ENCODE measurements at places on chromosomes 3 and 15.

DNA sequence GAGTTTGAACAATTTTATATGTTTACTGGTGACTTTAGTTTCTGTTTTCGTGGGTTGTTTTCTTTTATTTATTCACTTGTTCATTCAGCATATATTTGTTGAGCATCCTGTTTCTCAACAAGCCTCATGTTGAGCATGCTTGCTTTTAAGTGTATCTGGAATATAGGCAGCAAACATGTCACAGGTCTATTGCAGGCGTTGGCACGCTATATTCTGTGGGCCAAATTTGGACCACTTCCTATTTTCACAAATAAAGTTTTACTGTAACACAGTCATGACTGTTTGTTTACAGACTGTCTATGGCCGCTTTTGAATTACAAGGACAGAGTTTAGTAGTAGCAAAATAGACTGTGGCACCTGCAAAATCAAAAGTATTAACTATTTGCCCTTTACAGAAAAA lies 89.6 kb downstream of the THRB start:
- DNase-seq: no peak

- DNase-seq: no peak
Measured at GRCh38 chr3:20589275-20589674, 403.3 kb upstream of the SGO1 start.

DNA sequence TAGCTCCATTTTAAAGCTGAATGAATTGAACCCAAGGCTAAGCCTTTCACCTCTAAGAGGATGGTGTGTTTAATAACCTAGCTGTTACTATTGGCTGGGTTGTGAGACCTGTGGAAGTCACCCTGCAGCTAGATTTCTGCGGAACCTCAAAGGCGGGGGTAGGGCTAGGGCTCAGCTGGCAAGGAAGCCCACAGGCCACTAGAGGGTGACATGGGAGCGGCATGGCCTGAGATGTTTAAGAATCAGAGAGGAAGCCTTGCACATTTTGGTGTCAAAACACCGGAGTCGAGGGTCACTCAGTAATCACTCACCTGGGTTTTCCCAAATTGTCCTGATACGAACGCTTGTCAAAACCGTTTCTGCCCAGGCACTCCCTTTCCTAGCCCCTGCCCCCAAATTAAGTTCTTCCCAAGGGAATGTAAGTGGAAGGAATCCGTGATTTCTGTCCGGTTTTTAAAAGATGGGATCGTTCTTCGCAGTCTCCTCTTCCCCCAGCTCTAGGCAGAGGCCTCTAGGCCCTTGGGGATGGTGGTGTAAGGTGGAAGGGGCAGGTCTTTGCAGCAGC lies 3.8 kb upstream of the ACAD9 start:
- peak; percentile 76 for DNase-seq

- DNase-seq: peak; percentile 40
Measured at GRCh38 chr15:51726302-51727073, 11.0 kb downstream of the LYSMD2 start.

- peak; percentile 58 for DNase-seq
Measured at GRCh38 chr15:74956648-74957475, at the start of gene RPP25. RPP25 (minus strand) TSS chr15:74956772; CDS start chr15:74956583, 189 bp downstream.

GRCh38 chr3:195155570-195156241 lies 115.3 kb downstream of the XXYLT1 start:
- DNase-seq: no peak

GRCh38 chr3:182925330-182925943 lies 54.9 kb downstream of the DCUN1D1 start:
- DNase-seq: no peak

DNA sequence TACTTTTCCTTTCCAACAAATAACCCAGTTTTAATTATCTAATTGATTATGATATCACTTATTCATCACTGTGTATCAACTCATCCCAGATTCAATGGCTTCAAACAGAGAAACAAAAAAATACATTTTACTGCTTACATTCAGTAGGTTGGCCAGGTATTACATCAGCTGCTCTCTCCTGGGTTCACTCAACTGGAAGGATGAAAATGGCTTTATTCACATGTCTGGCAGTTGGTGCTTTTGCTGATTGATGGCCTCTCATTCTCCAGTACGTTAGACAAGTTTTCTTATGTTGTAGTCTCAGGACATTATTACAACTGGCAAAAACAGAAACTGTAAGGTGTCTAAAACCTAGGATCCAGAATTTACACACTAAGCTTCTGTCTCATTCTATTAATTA lies 811.0 kb upstream of the ALCAM start:
- DNase-seq: no peak

DNA sequence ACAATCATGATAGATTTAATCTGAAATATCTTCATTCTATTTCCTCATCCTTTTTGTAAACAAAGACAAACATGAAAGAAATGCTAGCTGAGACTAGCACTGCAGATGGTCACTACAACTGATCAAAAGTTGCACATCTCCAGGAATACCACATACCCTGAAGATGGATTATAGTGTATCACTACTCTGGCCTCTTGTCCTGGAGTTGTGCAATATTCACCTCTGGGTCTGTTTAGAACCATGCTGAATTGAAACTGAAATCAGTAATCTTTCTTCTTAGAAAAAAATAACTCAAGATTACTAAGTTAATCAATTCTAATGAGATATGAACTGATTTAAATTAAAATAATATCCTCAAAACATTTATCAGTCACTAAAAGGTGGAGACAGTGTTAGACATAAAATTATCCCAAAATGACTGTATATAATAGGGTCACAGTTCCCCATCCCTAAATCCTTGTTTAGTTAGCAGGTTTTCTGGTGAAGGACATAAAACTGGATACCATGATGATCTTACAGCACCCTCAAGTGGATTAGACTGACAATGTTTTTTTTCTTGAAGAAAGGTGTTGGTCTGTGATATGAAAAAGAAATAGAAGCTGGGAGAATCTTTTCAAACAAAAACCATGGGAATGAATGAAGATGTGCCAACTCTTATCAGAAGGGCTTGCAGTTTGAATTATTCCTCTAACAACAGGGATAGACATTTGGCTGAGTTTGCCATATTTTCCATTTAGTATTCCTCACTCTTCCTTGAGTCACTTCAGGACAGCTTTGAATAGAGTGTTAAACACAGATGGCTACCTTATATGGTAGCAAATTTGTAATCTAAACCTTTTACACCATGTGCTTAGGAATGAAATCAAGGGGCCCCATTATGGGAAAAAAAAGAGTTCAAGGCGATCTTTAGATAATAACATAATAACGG lies 7.1 kb upstream of the TTC14 start:
- peak; percentile 35 for DNase-seq

DNA sequence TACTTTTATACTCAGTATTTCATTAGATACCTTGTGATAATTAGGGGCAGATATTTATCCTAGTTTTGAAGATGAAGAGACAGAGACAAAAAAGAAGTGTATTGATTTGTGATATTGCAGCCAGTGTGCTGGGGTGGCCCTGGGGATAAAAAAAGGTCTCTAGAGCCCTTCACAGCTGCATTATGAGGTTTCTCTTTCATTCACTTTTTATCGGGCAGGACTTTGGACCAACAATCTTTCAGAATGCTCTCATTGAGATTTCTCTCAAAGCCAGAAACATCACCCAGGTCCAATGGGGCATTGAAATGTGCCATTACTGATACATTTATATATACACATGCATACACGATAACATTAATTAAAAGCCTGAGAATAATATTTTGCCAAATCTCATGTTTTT lies 20.5 kb upstream of the SELENOT start:
- no peak for DNase-seq

GRCh38 chr3:149005416-149005815 lies 14.1 kb downstream of the GYG1 start:
- no peak for DNase-seq

Measured in hematopoietic multipotent progenitor cell treated with erythropoietin and hydrocortisone succinate and interleukin-3 and kit ligand, for 8 days (in vitro differentiated cells).